WTC11 (cell line): ENCODE measurements at places on chromosomes 16 and 17.

GRCh38 chr17:58487589-58488427, at the start of gene HSF5:
TSS of gene HSF5 (minus strand) at chr17:58488408. CDS start at chr17:58488274, 134 bp downstream.
- peak; percentile 78 for DNase-seq
- H3K36me3 ChIP-seq = peaks cover 38% of the 10 kb centered on the region
- H3K4me1 ChIP-seq = no peaks in the 10 kb centered on the region
- H3K4me3 ChIP-seq = no peak within 1 kb of the TSS

- H3K27ac ChIP-seq = no peak overlapping the region
- H3K4me3 ChIP-seq = no peak overlapping the region
- DNase-seq = no peak
Measured at GRCh38 chr17:75194879-75195278, 10.6 kb upstream of the NUP85 start.

- H3K27me3 ChIP-seq = no peaks in the 10 kb centered on the region
- peaks cover 17% of the 10 kb centered on the region for H3K4me1 ChIP-seq
- H3K4me3 ChIP-seq = peak overlapping the region; percentile 24; the same call in 1 of the 2 replicates
- no peak overlapping the region; the same call in 1 of the 2 replicates for H3K27ac ChIP-seq
- peaks cover 18% of the 10 kb centered on the region for H3K36me3 ChIP-seq
- DNase-seq = peak; percentile 77
Measured at GRCh38 chr16:30000735-30001631, 4.9 kb downstream of the INO80E start.

- no peak for DNase-seq
- H3K4me1 ChIP-seq = no peaks in the 10 kb centered on the region
- no peak overlapping the region for H3K27ac ChIP-seq
- no peaks in the 10 kb centered on the region for H3K27me3 ChIP-seq
- no peak overlapping the region for H3K4me3 ChIP-seq
- H3K36me3 ChIP-seq = no peaks in the 10 kb centered on the region
Measured at GRCh38 chr17:33240362-33240761, 52.7 kb downstream of the ASIC2 start.

GRCh38 chr17:6070913-6071511, 833 bp downstream of the WSCD1 start:
- H3K27ac ChIP-seq = no peak overlapping the region
- H3K27me3 ChIP-seq = peaks cover 16% of the 10 kb centered on the region
- H3K4me1 ChIP-seq = peaks cover 38% of the 10 kb centered on the region
- H3K36me3 ChIP-seq = peaks cover 2% of the 10 kb centered on the region; the same call in 1 of the 2 replicates
- H3K4me3 ChIP-seq = peak overlapping the region; percentile 79
- DNase-seq = no peak

GRCh38 chr16:85916141-85916890, 17.4 kb downstream of the IRF8 start:
- no peak for DNase-seq
- H3K36me3 ChIP-seq = no peaks in the 10 kb centered on the region
- H3K4me1 ChIP-seq = peaks cover 29% of the 10 kb centered on the region
- no peak overlapping the region for H3K4me3 ChIP-seq

DNA sequence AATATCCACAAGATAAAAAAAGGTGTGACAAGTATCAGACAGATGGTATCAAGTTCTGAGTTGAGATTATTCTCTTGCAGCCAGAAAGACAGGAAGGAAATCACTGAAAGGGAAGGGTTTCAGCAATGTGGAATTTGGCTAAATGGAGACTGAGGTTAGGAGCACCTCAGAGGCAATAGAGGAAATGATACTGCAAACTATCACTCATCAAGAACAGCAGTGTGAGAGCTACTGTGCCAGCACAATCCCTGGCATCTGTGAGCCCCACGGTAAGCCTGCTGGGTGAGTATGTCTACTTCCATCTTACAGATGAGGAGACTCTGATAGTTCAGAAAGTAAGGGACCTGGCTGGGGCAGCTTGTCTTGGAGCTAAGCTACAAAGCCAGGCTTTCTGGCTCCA, 162.0 kb downstream of the SALL1 start:
- no peaks in the 10 kb centered on the region; the same call in 1 of the 2 replicates for H3K27me3 ChIP-seq
- H3K4me1 ChIP-seq = no peaks in the 10 kb centered on the region
- H3K4me3 ChIP-seq = no peak overlapping the region
- no peak overlapping the region for H3K27ac ChIP-seq
- no peaks in the 10 kb centered on the region for H3K36me3 ChIP-seq
- DNase-seq = no peak

- H3K4me3 ChIP-seq = no peak overlapping the region
- H3K36me3 ChIP-seq = peaks cover 8% of the 10 kb centered on the region
- no peak for DNase-seq
- H3K27ac ChIP-seq = no peak overlapping the region
Measured at GRCh38 chr16:53220585-53220984, 165.8 kb downstream of the CHD9 start.

DNA sequence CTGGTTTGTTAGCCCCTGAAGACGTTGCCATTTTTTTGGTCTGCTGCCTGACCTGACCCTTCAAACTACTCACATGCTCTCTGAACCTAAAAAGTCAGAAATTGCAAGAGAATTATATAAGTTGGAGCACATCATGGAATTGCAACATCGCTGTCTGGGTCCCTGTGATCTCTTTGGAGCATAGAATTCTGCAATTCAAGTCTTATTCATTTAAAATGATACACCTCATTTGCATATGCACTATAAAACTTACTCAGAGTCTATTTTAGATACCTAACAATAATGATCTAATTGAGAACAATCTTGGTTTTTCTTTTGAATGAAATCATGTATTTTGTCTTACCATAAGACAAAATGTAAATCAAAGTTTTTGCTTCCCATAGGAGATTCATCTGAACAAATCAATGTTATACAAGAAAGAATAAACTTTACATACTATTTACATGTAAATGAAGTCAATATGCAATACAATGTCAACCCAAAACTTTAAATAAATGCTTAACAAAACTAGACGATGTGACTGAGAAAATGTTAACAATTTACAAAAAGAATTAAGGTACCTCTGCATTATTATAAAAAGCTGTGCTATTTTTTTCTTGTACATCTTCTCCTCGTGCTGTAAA, 99.7 kb downstream of the HELZ start:
- peaks cover 23% of the 10 kb centered on the region for H3K4me1 ChIP-seq
- DNase-seq = no peak
- H3K4me3 ChIP-seq = peak overlapping the region; percentile 22; the same call in 1 of the 2 replicates
- H3K27me3 ChIP-seq = no peaks in the 10 kb centered on the region
- peaks cover 33% of the 10 kb centered on the region for H3K36me3 ChIP-seq
- peak overlapping the region; percentile 65 for H3K27ac ChIP-seq

GRCh38 chr17:37802061-37802595, 57.3 kb upstream of the HNF1B start:
- peaks cover 7% of the 10 kb centered on the region for H3K4me1 ChIP-seq
- H3K27ac ChIP-seq = no peak overlapping the region
- H3K4me3 ChIP-seq = no peak overlapping the region
- no peaks in the 10 kb centered on the region for H3K27me3 ChIP-seq
- H3K36me3 ChIP-seq = peaks cover 5% of the 10 kb centered on the region
- DNase-seq = no peak

DNA sequence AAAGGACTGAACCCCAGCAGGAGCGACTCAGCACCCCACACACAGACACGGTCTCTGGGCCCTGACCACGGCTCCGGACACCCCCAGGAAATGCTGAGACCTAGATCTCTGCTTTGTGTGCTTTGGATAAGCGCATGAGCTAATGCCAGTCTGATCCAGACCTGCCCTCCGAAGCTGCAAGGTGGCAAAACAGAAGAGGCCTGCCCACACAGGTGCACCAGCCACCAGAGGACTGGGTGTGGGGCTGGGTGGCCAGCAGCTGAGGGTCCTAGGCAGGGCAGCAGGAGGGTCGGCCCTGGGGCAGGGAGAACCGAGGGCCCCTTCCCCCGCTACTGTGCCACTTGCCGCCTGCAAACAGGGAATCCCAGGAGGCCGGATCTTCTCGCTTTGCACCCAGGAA, 30.7 kb upstream of the EIF1 start:
- DNase-seq = no peak
- H3K4me1 ChIP-seq = peaks cover 11% of the 10 kb centered on the region
- no peak overlapping the region for H3K27ac ChIP-seq
- no peaks in the 10 kb centered on the region for H3K36me3 ChIP-seq

GRCh38 chr17:66647391-66647983, 187.4 kb upstream of the CACNG5 start:
- H3K4me3 ChIP-seq = no peak overlapping the region
- H3K4me1 ChIP-seq = peaks cover 21% of the 10 kb centered on the region
- no peak overlapping the region for H3K27ac ChIP-seq
- no peaks in the 10 kb centered on the region for H3K27me3 ChIP-seq
- H3K36me3 ChIP-seq = 0 out of 2 replicates have a peak, but pooled peaks cover 3% of the 10 kb centered on the region

DNA sequence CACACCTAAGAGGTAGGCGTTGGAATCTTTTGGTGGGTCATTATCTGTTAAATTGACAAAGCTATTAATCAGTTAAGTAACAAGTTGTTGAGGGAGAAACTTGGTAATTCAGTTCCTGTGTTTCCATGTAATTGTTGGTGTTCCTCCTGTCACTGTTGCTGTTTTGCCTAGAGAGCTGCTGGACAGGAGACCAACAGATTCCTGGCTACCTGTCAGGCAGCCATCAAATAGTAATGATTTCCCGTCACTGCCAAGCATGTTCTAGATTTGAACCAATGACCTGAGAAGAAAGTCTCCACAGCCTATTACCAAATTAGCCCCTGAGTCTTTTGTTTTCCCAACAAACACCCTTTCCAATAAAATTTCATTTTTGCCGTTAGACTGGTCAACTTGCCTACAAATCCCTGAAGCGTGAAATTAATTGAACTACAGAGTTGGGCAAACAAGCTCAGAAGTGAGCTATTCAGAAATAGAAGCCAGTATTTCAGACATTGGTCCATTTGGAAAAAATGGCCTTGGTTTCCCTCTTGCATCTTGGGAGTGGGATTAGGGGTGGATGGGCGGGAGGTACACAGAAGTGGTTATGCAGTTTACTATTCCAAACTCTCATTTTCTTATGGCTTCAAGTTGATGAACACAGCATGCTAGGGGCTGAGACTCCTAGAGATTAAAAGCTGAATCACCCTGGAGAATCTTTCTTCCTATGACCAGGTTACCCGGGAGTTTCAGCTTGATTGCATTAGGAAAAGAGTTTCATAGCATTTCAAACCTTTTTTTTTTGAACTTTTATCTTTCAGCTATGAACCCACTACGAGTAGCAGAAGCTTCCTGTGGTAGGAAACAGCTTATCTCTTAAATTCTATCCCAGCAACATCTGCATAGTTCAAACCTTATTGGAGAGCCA, 262.8 kb upstream of the MAF start:
- no peaks in the 10 kb centered on the region for H3K27me3 ChIP-seq
- H3K4me3 ChIP-seq = no peak overlapping the region
- H3K36me3 ChIP-seq = no peaks in the 10 kb centered on the region
- no peak for DNase-seq
- H3K27ac ChIP-seq = no peak overlapping the region

- no peaks in the 10 kb centered on the region for H3K27me3 ChIP-seq
- no peak for DNase-seq
- H3K36me3 ChIP-seq = no peaks in the 10 kb centered on the region
- no peak overlapping the region for H3K4me3 ChIP-seq
- H3K27ac ChIP-seq = no peak overlapping the region
- peaks cover 8% of the 10 kb centered on the region for H3K4me1 ChIP-seq
Measured at GRCh38 chr16:23914946-23915530, 79.3 kb downstream of the PRKCB start.

DNA sequence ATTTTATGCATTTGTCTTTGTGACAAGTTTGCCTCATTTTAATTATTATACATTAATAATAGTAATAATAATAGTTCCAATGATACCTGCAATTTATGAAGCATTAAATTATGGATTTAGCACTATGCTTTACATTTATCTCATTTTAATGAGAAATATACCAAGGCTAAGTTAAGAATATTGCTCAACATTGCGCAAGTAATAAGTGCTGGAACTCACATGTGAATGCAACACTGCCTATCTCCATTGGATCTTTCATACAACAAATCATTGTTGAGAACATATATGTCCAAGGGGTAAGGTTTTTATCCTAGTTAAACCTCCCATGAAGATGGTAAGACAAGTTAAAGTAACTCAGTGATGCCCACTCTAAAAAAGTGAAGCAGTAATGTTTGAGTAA, 703.7 kb upstream of the SOX9 start:
- peaks cover 13% of the 10 kb centered on the region for H3K4me1 ChIP-seq
- DNase-seq = no peak
- H3K4me3 ChIP-seq = no peak overlapping the region
- no peak overlapping the region for H3K27ac ChIP-seq
- H3K36me3 ChIP-seq = peaks cover 34% of the 10 kb centered on the region

- DNase-seq = no peak
- H3K36me3 ChIP-seq = peaks cover 65% of the 10 kb centered on the region
- no peak overlapping the region for H3K4me3 ChIP-seq
- H3K27me3 ChIP-seq = no peaks in the 10 kb centered on the region; the same call in 1 of the 2 replicates
Measured at GRCh38 chr16:83911290-83911689, 12.4 kb downstream of the MLYCD start.

DNA sequence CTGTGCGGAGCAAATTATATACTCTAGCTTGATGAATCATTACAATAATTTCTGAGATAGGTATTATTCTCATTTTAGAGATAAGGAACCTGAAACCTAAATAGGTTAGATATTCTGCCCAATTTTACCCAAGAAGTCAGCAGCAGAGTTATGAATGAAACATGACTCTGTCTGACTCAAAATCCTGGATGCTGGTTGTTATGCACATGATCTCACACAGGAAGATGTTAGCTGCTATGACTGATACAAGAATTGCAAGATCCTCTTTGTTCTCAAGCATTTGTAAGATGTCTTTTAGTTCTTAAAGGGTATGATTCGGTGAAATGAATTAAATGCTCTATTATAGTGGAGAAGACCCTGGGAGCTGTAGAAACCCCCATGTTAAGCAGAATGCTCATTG, 447.8 kb downstream of the KIF2B start:
- no peak overlapping the region for H3K27ac ChIP-seq
- DNase-seq = no peak
- no peaks in the 10 kb centered on the region for H3K27me3 ChIP-seq
- no peak overlapping the region for H3K4me3 ChIP-seq

DNA sequence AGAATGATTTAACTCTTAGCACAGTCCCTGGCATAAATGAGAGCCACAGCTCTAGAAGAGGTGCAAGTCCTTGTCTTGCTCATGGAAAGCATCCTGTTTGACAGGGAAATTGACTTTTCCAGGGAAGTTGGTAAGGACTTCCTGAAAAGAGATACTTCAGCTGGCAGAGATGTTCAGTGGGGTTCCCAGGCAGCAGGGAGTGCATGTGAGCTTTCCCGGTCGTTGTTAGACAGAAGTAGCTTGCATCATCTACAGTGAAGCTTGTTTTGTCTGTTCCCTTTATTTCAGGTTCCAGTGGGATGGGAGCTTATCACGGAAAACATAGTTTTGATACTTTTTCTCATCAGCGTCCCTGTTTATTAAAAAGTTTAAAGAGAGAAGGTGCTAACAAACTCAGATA, 22.9 kb downstream of the ALDH3A2 start:
- no peak for DNase-seq
- H3K36me3 ChIP-seq = peaks cover 64% of the 10 kb centered on the region
- H3K27ac ChIP-seq = no peak overlapping the region; the same call in 1 of the 2 replicates

GRCh38 chr16:50884066-50884860, 142.4 kb downstream of the CYLD start:
- no peaks in the 10 kb centered on the region for H3K36me3 ChIP-seq
- DNase-seq = peak; percentile 87
- peaks cover 16% of the 10 kb centered on the region for H3K4me1 ChIP-seq
- H3K27ac ChIP-seq = no peak overlapping the region
- H3K4me3 ChIP-seq = peak overlapping the region; percentile 43

GRCh38 chr16:62821824-62822223, 785.6 kb upstream of the CDH8 start:
- H3K27me3 ChIP-seq = no peaks in the 10 kb centered on the region
- H3K27ac ChIP-seq = no peak overlapping the region
- no peak overlapping the region for H3K4me3 ChIP-seq
- no peak for DNase-seq

- no peaks in the 10 kb centered on the region for H3K36me3 ChIP-seq
- H3K4me3 ChIP-seq = no peak overlapping the region
- H3K27me3 ChIP-seq = no peaks in the 10 kb centered on the region
- H3K27ac ChIP-seq = no peak overlapping the region
- no peaks in the 10 kb centered on the region for H3K4me1 ChIP-seq
- no peak for DNase-seq
Measured at GRCh38 chr16:1534021-1535020, 855 bp downstream of the TMEM204 start.
